ENCODE measurements at places on chromosomes 2 and 18.

DNA sequence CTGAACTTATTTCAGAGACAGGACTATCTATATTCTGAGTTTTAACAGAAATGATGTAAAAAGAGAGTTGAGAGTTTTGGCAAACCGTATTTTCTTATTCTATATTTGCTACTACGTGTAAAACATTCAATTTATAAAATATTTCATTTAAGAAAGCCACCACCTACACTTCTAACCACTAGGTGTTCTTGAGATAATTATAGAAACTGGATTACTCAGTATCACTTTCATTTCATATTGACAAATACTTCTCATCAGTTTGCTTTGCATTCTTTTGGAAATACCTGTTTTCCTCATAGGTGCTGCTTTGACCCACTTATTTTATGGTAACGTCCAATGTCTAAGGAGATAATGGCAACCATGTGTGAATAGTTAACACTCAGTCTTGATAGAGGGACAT is 103.3 kb upstream of the LYPD1 start:
- DNase-seq: no peak

- DNase-seq: peak; percentile 91
These were observed 11.9 kb upstream of the PID1 start for GRCh38 chr2:229282758-229283546.

DNA sequence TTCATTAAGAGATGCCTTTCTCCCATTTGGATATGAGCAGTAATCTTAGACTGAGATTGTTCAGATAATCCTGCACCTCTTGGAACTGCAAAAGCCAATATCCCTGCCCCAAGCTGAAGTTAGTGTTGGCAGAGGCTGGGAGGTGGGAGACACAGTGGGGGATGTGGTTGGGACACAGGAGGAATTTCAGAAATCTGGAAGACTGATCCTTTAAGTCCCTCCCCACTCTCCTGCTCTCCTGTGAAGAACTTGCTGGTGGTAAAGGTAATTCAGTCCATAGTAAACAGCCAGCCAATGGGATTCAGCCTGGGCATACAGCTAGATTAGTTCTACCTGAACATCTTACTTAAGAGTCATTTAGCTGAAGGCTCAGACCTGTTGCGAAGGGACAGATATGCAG is 50.0 kb upstream of the TMEM178A start:
- DNase-seq: no peak

DNA sequence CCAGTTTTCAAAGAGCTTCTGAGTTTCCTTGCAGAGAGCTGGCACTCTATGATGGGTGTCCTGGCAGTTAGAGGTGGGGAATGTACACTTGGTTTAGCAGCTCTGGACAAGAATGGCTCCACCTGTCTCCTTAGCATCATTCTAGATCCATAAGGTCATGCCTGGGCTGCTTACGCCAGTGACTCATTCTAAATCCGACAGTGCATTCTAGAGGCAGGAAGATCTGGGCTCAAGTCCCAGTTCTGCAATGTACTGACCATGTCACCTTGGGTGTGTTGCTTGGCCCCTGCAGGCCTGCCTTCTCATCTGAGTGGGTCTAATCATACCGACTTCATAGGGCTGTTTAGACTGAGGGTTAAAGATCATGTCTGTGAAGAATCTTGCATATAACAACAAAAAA is 46.5 kb downstream of the PTGR3 start:
- peak; percentile 13 for DNase-seq

DNA sequence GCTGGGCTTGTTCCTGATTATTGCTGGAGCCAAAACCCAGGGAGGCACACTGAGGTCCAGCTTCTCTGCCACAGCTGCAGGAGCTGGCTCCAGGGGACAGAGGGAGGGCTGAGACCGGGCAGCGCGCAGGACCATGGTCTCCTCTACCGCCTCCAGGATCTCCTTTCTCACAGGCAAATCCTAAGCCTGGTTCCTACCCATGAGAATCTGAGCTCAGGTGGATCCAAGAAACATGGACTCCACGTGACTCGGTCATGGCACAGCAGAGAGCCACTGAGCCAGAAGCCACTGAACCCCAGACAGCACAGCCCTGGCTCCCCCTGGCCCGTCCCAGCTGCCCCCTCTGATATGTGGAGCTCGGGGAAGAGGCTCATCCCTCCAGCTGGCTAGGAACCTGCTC is 653.4 kb upstream of the ID2 start:
- DNase-seq: no peak
